Thyroid gland (tissue), 4 donors: ENCODE measurements at places on chromosomes 5 and 9.
A peak's percentile ranks its signal among the peaks of the same experiment; 100 is the strongest.

GRCh38 chr9:130632841-130633240 lies 31.6 kb upstream of the PRDM12 start:
- no peak for DNase-seq

- no peak for DNase-seq
These were observed 10.1 kb upstream of the PLPPR1 start for GRCh38 chr9:101018467-101018866.

DNA sequence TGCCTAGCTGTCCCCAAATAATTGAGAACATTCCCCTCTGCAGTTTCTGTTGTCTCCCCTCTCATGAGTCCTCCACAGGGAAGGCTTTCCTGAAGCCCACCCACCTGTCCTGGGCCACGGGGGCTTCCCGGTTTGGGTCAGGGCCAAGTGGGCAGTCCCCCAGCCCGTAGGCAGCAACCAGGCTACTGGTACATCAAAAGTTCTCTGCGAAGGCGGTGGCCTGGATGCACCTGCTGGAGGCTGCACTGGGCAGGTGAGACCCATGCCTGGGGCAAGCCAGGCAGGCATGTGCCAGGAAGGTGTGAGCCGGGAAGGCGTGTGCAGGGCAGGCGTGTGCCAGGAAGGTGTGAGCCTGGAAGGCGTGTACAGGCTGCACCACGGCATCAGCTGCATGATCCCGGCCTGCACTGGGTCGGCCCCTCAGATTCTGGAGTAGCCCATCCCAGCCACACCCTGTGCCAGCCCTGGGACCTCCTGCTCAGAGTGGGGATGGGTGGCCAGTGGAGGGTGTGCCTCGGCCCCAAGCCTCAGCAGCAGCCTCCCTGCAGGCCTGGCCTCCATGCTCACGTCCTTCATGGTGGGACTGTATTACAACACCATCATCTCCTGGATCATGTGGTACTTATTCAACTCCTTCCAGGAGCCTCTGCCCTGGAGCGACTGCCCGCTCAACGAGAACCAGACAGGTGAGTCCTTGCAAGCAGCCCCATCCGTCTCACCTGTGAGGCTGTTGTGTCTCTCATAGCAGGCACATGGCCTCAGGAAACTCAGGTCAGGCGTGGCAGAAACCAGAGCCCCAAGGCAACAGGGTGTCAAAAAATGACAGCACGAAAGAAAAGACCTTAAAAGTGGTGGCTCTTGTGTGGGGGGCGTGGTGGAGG lies 8.7 kb downstream of the SLC6A19 start:
- no peak for DNase-seq

DNA sequence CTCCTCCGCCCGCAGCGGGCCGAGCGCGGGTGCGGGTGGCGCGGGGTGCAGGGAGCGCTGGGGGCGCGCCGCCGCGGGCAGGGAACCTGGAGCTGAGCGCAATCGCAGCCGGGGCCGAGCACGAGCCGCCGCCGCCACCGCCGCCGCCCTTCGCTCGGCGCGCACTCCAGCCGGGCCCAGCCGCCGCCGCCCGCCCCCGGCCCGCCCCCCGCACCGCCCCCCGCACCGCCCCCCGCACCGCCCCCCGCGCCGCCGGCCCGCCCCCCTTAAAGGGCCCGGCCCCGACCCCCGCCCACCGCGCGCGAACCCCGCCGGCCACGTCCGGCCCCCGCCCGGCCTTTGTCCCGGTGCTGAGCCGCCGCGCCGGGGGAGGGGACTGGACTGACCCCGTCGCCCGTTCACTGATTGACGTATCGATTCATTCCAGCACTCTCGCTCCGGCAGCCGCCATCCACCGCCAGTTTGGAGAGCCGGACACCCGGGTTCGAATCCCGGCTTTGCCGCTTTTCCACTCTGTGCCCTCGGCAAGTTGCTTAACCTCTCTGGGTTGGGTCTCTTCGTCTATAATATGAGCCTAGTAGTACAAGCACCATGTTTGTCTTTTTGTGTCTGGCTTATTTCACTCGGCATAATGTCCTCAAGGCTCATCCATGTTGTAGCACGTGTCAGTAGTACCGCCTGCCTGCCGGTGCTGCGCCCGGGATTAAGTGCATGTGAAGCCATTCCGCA lies at the start of gene SH3PXD2B:
TSS of gene SH3PXD2B (minus strand) at position 168 of the 729 bp plus-strand sequence. CDS start 173 bp downstream, outside the sequence.
- DNase-seq, result peak; percentile 60

DNA sequence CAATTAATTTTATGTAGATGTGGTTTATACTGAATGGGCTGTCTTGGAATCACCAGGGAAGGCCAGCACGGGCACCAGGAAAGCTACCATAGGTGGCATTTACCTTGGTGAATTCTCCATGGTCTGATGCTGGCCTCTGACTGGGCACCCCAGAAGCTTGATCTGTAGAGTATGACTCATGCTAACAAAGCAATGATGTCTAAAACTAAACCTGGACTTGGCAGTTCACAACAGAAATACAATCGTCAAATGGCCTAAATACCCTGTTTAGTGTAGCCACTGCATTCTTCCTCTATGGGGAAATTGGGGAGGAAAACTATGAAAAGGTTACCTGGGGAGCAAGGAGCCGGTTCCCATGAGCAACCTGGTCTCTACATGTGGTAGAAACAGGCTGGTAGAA lies 98.0 kb downstream of the ATPSCKMT start:
- DNase-seq, result no peak
